ENCODE measurements at places on chromosomes 11 and 22.

- no peak for DNase-seq
Measured at GRCh38 chr22:40368836-40369235, 1.6 kb upstream of the SGSM3 start.

- no peak for DNase-seq
Measured at GRCh38 chr22:39374191-39374590, 24.4 kb downstream of the SYNGR1 start.

GRCh38 chr11:21794306-21794705 is 398.6 kb upstream of the ANO5 start:
- no peak for DNase-seq

DNA sequence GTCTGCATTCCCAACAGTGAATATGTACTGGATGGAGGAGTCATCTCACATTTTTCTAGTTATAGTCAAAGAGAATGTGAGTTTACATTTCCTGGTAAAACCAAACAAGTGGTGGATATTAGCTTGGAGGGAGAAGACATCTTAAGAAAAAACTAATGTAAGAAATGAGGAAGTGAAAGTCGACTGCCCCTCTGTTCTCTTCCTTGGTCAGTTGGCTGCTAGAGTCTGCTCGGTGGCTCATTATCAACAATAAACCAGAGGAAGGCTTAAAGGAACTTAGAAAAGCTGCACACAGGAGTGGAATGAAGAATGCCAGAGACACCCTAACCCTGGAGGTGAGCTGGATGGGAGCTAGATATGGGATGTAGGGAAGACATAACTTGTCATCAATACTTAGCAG is 5.8 kb downstream of the SLC22A9 start:
- DNase-seq = no peak

DNA sequence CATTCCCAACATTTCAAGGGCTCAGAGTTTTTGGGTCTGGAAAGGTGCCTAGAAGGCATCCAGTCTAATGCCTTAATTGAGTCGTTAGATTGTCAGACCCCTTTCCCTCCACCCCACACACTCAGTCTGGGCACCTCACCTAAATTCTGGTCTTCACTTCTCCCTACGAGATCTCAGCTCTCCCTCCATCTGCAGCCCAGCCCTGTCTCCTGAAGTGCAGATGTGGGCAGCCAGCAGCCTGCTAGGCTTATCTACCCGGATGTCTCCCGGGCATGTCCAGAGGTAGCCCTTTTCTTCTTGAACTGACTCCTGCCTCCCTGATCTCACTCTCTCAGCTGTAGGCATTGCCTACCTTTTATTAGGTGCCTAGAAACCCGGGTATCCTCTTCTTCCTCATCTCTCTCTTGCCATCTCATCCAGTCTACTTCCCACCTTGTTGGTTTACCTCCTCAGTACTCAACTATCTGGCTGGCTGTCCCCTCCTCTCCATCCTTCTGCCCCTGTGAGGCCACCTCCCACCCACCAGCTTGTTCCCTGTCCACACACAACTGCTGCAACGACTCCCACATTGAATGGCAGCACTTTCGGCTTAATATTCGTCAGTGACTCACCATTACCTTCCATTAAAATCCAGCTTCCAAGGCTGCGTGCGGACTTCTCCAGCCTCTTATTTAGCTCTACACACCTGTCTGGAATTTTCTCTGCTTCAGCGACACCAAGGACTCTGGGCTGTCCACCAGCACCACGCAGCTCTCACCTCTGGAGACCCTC is 6.2 kb downstream of the SEPTIN3 start:
- no peak for DNase-seq

- no peak for DNase-seq
Measured at GRCh38 chr11:119700536-119701346, 28.3 kb downstream of the NECTIN1 start.
